ENCODE measurements at places on chromosomes 13 and 19. TPM values are rescaled to one million over a fixed set of nuclear protein-coding genes. Genes with fewer than 3 reads are reported as not detected.
A peak's percentile ranks its signal among the peaks of the same experiment; 100 is the strongest.

DNA sequence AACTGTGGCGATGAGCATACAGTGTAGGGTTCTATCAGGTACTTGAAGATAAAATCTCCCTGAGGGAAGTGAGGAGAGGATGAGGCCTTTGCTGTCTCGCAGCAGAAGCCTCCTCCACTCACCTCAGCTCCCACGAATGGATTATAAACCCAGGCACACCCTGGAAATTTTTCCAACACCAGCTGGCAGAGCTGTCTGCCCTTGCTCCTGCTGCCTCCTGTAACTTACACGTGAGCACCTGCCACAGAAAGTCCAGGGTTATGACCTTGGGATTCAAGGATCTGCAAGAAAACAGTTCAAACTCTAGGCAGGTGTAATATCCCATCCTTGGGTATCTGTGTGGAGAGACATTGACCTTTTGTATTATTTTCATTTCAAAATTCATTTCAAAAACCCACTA is 70.9 kb upstream of the MYO16 start:
- H3K4me1 ChIP-seq: no peaks in the 10 kb centered on the region
- no peak overlapping the region for H3K4me3 ChIP-seq
- DNase-seq: no peak
- no peaks in the 10 kb centered on the region for H3K27me3 ChIP-seq
- H3K27ac ChIP-seq: no peak overlapping the region

DNA sequence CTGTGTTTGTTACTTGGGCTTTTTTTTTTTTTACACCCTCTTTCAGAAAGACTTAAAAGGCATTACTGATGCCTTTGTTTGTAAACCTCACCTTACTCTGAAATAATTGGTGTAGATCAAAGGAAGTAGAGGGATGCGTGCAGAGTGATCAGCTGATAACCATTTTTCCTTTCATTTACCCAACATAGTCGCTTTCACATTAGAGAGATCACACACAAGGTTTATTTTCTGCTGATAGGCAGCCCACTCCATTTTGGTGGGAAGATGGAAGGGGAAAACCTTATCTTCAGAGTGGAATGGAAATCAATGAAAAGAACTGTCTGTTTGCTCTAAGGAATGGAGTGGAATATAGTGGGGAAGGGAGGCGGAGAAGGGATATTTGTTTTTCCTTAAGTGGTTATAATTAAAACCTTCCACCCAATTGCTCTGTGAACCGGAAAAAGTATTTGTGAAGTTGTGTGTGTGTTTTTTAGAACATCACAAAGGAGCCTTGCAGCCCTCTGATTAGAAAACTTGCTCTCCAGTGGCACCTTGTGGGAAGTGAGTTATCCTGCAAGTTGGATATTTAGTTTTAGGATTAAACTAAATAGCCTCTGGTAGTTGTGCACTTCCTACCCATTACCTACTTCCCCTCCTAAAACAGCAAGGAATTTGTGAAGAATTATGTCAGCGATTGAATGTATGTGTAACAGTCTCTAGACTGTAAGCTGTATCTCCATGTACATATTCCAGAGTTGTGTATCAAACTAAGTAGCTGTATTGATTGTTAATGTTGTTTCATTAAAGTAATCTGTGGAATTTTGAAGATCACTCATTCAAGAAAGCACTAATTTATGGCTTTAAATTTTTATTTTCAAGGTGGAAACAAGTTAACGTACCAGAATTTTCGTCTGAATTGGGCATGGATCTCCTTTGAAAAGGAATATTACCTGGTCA is 76.8 kb downstream of the FREM2 start:
- no peaks in the 10 kb centered on the region for H3K27me3 ChIP-seq
- no peaks in the 10 kb centered on the region for H3K36me3 ChIP-seq
- no peaks in the 10 kb centered on the region for H3K4me1 ChIP-seq
- no peak overlapping the region for H3K4me3 ChIP-seq

GRCh38 chr19:5827342-5827890 is 12.1 kb downstream of the FUT6 start:
- peak overlapping the region; percentile 46 for H3K4me3 ChIP-seq
- peak overlapping the region; percentile 78 for H3K27ac ChIP-seq
- no peaks in the 10 kb centered on the region for H3K27me3 ChIP-seq

- peak; percentile 32 for DNase-seq
- H3K4me3 ChIP-seq: peak overlapping the region; percentile 19
- no peak overlapping the region for H3K27ac ChIP-seq
- no peaks in the 10 kb centered on the region for H3K36me3 ChIP-seq
These were observed 703 bp downstream of the KLF16 start for GRCh38 chr19:1862424-1863327.

DNA sequence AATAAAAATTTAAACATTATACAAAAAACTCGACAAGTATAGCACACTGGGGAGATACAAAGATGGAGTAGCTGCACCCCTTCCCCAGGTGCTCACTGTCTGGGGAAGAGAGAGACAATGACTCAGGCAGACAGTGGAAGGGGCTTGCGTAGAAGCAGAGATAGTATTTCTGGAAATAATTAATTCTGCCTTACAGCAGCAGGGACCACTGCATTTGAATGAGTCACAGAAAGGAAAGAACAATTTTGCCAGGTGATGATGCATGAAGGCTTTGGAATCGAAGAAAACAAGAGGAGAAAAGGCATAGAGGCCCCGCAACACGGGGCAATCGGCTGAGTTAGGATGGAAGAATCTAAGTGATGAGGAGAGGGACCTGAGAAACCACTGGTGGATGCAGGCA is 447.4 kb downstream of the EFNB2 start:
- H3K36me3 ChIP-seq: no peaks in the 10 kb centered on the region
- no peaks in the 10 kb centered on the region for H3K4me1 ChIP-seq
- no peak for DNase-seq
- H3K27ac ChIP-seq: no peak overlapping the region
- no peaks in the 10 kb centered on the region for H3K27me3 ChIP-seq

DNA sequence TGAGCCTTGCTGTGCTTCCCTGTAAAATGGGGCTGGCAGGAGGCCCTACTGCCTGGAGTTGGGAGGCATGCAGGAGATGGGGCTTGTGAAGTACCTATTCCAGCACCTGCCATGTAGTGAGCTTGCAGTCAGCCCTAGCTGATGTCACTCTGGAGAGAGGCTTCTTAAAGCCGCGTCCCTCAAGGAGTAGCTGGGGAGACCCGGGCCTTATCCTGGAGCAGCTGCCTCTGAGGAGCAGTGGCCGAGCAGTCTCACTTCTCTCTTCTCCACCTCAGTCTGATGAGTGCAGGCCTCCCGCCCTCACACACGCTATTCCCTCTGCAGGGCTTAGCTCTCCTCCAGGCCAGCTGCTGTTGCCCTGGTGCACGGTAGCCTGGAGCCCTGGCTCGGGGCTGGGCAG is 18.0 kb downstream of the CLASRP start:
- no peak overlapping the region for H3K27ac ChIP-seq
- no peak overlapping the region for H3K4me3 ChIP-seq
- H3K27me3 ChIP-seq: no peaks in the 10 kb centered on the region
- peaks cover 79% of the 10 kb centered on the region for H3K36me3 ChIP-seq

- no peak for DNase-seq
- H3K27me3 ChIP-seq: no peaks in the 10 kb centered on the region
- no peak overlapping the region for H3K4me3 ChIP-seq
- no peak overlapping the region for H3K27ac ChIP-seq
These were observed 7.8 kb downstream of the C19orf38 start for GRCh38 chr19:10855879-10856522.

- peaks cover 6% of the 10 kb centered on the region for H3K4me1 ChIP-seq
- no peaks in the 10 kb centered on the region for H3K36me3 ChIP-seq
- peak overlapping the region; percentile 41 for H3K4me3 ChIP-seq
- no peaks in the 10 kb centered on the region for H3K27me3 ChIP-seq
These were observed 601 bp downstream of the SLC46A3 start for GRCh38 chr13:28718196-28718542.

GRCh38 chr19:56121180-56122167 is at the start of gene ZNF787:
TSS of gene ZNF787 (minus strand) at chr19:56121295. CDS start at chr19:56103217, 18,078 bp downstream.
- peak within 1 kb of the TSS; percentile 90 for H3K27ac ChIP-seq
- no peaks in the 10 kb centered on the region for H3K36me3 ChIP-seq
- DNase-seq: peak; percentile 99
- peaks cover 19% of the 10 kb centered on the region for H3K4me1 ChIP-seq

DNA sequence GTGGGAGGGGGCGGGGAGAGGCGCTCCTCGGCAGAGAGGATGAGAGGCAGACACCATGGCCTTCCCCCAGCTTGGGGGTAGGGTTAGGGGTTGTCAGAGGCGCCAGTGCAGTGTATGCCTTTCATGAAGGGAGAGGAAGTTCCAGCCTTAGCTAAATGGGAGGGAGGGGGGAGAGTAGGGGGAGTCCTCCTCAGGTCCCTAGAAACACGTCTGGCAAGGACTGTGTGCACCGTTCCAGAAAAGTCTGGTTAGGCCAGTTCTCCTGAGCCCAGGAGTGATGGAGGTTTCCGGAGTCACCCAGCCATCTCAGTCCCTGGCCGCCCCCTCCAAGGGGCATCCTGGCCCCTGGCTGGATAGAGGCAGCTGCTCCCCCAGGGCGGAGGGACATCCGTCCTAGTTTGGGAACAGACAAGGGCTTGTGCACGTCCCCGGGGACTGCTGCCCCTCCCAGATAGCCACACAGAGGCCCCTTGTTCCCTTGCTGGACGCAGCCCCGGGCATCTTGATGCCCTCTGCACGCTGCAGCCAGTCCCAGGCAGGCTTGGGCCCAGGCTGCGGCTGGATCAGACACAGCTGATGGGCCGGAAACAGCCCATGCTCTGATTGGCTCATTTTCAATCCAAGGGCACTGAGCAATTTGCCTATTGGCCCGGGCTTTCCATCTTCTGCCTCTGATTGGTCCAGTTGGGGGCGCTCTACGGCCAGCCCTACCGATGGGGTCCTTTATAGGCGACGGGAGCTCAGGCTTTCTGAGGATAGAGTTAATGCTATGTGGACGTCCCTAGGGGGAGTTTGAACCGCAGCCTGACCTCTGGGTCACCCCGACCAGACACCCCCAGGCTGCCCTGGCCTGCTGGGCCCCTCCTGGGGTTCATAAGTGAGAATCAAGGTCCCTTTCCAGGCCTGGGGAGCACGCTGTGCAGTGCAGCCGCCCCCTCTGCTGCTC is 3.8 kb downstream of the S1PR2 start:
- H3K4me3 ChIP-seq: no peak overlapping the region
- H3K36me3 ChIP-seq: no peaks in the 10 kb centered on the region
- peaks cover 12% of the 10 kb centered on the region for H3K4me1 ChIP-seq
- peak; percentile 61 for DNase-seq
- H3K27me3 ChIP-seq: no peaks in the 10 kb centered on the region

DNA sequence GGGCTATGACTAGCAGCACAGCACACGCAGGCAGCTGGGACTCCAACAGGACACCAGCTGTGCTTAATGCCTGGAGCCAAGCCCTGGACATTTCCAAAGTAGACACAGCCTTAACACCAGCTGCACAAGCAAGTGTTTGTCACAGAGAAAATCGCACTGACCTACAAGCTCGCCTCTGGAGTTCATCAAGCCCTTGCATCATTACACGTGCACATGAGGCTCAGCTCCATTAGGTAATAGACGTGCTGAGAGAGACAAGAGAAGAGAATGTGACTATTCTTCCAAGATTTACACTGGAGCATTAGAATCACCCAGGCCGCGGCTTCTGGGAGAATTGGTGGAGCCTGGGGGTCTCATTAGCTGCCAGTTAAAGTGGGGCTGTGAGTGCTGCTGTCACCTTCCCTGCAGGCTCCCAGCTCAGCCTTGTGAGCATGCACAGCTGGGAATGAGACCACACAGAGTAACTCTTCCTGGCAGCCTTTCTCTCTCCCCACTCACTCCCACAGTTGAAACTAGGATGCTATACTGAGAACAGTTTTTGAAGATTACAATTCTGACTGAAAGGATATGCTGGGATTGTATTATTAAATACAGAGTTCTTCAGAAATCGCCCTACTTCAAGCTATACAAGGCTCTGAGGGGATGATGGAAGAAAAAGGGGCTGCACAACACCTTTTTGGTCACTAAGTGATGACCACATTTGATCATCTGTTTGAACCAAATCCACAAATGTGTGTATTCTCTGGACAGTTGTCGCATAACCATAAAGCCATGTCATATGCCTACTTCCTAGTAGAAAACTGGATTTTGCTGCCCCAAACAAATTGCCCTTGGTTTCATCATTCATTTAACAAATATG is 10.5 kb downstream of the STOML3 start:
- no peak overlapping the region for H3K4me3 ChIP-seq
- H3K4me1 ChIP-seq: no peaks in the 10 kb centered on the region
- no peaks in the 10 kb centered on the region for H3K27me3 ChIP-seq
- H3K27ac ChIP-seq: no peak overlapping the region
- DNase-seq: no peak

DNA sequence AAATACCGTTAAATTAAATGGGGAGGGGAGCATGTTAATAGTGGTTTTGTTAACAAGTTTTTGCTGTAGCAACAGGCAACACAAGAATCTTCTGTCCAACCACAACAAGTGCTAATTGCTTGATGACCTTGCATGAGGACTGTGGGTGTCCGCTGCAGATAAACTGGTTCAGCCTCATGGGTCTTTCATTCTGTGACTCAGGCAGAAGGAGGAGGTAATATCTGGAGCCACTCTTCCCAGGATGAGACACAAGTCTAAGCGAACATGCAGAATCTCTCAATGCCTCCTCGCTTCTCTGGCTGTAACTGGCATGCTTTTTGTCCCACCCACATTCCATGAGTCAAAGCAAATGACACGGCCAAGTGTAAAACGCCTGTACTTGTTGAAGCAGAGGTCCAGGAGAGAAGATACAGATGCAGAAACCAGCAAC is 56.6 kb upstream of the MYO16 start:
- H3K36me3 ChIP-seq: no peaks in the 10 kb centered on the region
- no peak overlapping the region for H3K4me3 ChIP-seq
- no peaks in the 10 kb centered on the region for H3K27me3 ChIP-seq

GRCh38 chr13:71634602-71635443 is 232.2 kb downstream of the DACH1 start:
- no peak for DNase-seq
- H3K36me3 ChIP-seq: no peaks in the 10 kb centered on the region
- no peaks in the 10 kb centered on the region for H3K27me3 ChIP-seq
- no peaks in the 10 kb centered on the region for H3K4me1 ChIP-seq

DNA sequence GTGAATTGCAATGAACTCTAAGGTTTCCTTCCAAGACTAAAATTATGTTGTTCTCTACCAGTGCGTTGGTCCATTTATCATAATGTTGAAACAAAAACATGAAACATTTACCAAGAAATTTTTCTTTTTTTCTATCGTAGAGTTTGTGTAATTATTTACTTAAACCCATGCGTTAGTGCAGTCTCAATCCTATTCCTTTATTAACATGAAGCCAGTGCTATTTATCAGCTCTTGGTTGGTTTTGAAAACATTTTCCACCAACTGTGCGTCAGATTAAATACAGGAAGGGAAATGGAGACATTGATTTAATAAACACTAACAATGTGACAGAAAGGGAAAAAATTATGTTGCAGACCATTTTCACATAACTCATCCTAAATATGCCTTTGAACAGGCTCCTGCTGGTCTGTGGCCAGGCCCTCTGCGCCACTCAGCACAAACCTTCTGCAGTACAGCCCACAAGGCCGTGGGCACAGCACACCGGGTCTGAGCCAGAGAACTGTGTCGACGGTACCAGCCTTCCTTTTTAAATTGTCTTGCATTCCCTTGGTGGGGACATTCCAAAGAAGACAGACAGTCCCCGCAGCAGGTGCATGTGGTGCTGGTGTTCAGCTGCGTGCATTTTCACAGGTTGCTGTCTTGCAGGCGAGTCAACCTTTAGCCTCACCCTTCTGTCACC is 135.8 kb downstream of the SHISA2 start:
- no peak overlapping the region for H3K27ac ChIP-seq
- no peaks in the 10 kb centered on the region for H3K4me1 ChIP-seq
- DNase-seq: no peak
- no peak overlapping the region for H3K4me3 ChIP-seq

GRCh38 chr13:39951301-39951700 is 295.8 kb downstream of the COG6 start:
- H3K4me1 ChIP-seq: no peaks in the 10 kb centered on the region
- H3K36me3 ChIP-seq: no peaks in the 10 kb centered on the region
- no peak overlapping the region for H3K27ac ChIP-seq
- no peak overlapping the region for H3K4me3 ChIP-seq
- H3K27me3 ChIP-seq: no peaks in the 10 kb centered on the region
- no peak for DNase-seq

CD209 gene
- 1.5 TPM for total RNA-seq

SLC10A2 gene
- not detected for total RNA-seq

VN1R4 gene
- total RNA-seq: not detected
